ENCODE measurements at places on chromosomes 11 and 22.
A peak's percentile ranks its signal among the peaks of the same experiment; 100 is the strongest.

DNA sequence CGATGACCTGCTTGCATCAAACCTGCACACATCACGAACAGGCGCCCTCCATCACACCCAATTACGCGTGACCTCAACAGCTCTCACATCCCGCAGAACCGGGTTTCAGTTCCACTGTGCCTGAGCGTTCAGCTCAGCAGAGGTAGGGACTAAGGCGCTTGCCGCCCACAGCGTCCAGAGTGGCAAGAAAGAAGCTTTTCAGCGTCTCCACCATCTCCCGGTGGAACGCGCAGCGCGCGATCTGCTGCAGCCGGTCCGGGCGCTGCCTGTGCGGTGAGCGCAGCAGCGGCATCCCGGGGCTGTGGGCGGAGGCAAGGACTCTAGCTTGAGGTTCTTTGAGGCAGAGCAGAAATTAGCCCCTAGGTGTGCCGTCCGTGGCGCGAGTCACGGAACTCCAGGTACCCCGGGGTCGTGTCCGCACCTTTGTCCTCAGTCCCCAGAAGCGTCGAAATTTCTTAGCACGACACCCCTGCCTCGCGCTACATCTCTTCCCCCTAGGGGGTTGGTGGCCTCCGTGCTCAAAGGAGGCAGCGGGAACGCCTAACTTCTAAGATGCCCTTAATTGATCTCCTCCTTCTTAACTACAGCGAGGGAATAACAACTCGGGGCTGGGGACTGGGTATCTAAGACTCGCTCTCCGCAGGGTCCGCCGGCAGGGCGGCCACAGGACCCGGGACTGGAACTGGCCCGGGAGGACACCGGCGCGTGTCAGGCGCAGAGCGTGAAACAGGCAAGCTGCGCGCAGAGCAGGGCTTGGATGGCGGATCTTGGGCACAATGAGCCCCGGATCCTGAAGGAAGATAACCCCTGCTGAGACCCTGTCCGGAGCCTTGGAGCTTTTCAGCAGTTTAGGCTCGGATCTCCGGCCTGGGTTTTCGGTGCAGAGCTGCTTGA is 1.7 kb upstream of the CALCA start:
- ATAC-seq = peak; percentile 36

DNA sequence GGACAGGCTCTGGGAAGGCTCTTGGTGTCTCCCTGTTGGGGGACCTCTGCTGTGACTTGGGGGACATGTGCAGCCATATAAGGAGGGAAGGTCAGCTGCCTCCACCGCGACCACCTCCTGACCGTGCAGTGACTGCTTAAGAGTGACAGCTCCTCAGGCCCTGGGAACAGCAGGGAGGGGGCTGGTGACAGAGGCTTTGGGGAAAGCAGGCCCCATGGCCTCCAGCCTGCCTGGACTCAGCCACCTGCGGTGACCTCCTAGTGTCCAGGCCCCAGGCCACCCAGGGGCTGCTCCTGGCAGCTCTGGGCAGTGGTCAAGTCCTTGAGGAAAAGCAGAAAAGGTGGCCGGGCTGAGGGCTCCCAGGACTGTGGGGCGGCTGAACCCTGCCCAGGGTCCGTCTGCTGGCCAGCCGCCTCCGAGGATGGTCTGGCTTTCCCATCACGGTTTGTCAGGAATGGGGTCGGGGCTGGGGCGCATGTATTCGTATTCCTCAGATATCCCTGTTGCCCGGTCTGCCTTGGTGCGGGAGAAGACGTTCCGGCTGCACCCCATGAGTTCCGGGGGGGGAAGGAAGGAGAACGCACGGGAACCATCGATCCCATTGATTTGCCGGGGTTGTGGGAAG is 96.8 kb downstream of the WNT7B start:
- ATAC-seq = no peak

- no peak for ATAC-seq
Measured at GRCh38 chr22:33038836-33039235, 19.3 kb downstream of the SYN3 start.

DNA sequence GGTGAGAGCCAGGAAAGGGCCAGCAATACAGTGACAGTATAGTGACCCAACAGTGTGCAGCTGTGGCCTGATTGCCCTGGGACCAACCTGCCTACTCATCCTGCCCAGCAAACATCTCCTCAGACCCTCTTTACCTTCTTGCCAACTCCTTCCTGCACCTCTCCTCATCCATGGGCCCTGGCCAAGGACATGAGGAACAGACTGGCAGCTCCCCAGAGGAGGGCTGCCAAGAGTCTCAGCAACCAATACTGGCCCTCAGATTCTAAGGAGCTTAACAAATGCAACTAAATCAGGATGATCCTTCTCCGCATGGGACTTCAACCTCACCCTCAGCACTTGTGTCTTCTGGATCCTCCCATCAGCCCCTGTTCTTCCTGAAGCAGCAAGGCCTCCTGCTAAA is 77.0 kb downstream of the RPL27A start:
- no peak for ATAC-seq

DNA sequence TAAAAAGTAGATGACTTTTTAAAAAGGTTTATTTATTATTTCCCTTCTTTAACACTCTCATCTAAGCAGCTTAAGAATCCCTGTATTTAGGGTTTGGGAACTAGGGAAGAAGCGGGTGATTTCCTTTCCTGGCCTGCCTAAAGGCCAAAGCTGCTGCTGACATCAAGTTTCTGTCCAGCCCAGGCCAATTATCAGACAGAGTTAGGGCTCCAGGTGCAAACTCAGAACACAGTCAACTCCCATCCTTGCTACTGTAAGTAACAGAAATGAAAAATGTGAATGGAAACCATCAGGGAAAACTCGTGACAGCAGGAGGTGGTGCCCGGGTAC is 108.9 kb downstream of the CCDC81 start:
- ATAC-seq = no peak

GRCh38 chr22:21936151-21936775 is 16.4 kb downstream of the PPM1F start:
- no peak for ATAC-seq

- peak; percentile 66 for ATAC-seq
Measured at GRCh38 chr11:9160166-9160565, 68.8 kb upstream of the SCUBE2 start.

DNA sequence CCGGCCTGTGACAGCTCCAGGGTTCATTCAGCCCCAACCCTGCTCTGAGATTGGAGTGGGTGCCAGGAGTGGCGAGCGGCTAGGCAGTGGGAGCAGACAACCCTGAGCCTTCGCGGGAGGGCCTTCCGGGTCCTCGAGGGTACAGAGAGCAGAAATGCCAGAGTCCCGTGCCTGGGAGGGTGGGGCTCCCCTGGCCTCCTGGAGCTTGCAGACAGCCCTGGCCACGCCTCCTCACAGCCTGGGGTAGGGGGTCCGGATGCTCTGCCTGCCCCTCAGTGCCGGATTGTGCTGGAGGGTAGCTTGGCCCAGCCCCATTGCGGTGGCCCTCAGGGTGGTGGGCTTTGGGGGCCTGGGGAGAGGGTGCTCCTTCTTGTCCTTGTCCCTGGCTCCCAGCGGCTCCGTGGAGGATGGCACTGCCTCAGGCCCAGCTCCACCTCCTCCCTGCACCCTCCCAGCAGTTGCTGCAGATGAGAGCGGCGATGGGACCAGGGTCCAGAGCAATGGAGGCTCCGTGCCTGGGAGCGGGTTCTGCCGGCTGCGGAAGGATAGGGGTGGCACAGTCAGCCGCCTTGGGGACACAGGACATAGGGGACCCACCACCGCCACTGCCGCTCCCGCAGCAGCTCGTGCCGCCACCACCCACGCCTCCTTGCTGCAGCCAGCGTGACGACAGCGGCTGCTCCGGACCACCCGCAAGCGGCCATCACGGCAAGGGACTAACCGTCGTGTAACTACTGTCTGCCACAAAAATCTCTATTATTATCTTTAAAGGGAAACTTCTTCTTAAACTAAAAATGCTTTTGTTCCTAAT is 34.9 kb upstream of the OR10G7 start:
- ATAC-seq = peak; percentile 90

GRCh38 chr22:40491990-40492631 is 121.7 kb downstream of the SGSM3 start:
- ATAC-seq = peak; percentile 25

- no peak for ATAC-seq
Measured at GRCh38 chr11:108768370-108768769, 103.5 kb downstream of the DDX10 start.

- peak; percentile 81 for ATAC-seq
Measured at GRCh38 chr22:36286096-36286957, 33.4 kb downstream of the APOL1 start.

- no peak for ATAC-seq
Measured at GRCh38 chr22:22074634-22075381, 92.2 kb upstream of the TOP3B start.

DNA sequence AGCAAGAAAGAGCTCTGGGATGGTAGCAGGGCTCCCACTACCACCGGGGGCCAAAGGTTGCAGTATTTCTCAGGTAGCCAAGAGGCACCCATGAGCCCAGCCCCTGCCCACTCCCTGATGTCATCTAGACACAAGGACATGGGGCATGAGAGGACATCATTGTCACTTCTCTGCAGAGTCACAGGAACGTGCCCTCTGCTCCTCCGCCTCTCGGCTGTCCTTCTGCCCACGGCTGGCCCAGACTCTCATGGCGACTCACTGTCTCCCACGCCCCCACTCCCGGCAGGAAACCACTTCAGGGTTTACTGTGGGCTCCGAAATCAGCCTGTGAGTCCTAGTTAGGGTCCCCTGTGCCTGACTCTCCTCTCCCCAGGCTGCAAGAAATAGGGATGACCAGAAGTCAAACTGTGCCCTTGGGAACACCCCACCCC is 1.8 kb upstream of the GAL start:
- ATAC-seq = no peak

GRCh38 chr22:45163099-45163450 is 650 bp upstream of the NUP50 start:
- peak; percentile 62 for ATAC-seq

- no peak for ATAC-seq
Measured at GRCh38 chr11:116311206-116311605, 461.6 kb downstream of the BUD13 start.

DNA sequence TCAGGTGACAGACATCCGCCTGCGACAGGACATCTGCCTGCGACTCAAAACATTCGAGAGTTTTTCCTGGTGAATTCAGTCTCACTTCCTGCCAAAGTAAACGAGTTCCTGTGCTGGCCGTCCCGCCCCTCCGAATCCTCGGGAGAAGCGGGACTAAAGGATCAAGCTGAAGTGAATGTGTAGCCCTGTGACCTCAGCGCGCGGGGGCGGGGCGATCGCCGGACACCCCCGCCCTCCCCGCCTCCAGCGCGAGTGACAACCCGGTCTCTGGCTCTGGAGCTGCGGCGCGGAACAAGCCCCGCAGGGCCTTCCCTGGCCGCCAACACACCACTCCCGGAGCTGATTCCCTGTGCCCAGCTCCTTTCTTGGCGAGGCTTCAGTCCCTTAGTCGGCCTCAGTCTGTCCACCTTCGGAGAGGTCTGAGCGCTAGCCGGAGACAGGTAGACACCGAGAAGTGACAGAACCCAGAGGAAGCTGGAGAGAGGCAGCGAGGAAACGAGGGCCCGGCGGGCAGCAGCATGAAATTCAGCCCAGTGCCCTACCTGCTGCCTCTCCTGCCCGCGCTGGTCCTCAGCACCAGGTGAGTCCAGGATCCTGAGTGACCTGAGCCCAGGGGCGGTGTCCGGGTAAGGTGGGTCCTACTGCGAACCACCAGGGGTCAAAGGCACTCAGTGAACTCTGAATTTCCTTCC is 766.4 kb upstream of the LUZP2 start:
- ATAC-seq = no peak

- peak; percentile 76 for ATAC-seq
Measured at GRCh38 chr11:68524681-68525080, 64.1 kb downstream of the PPP6R3 start.

GRCh38 chr22:41092023-41092817 is at the start of gene EP300:
Gene EP300 (plus strand): TSS chr22:41092592. CDS start chr22:41093005, 413 bp downstream.
- ATAC-seq = peak; percentile 41

Data from SK-N-SH treated with all-trans-retinoic acid at 6 μM for 48 hours (cell line).